ENCODE measurements at places on chromosomes 4 and X.
A peak's percentile ranks its signal among the peaks of the same experiment; 100 is the strongest.

GRCh38 chr4:182144626-182145333 is 98.4 kb upstream of the TENM3 start:
- DNase-seq: no peak

- no peak for DNase-seq
Measured at GRCh38 chr4:153486281-153487151, 20.4 kb downstream of the TMEM131L start.

DNA sequence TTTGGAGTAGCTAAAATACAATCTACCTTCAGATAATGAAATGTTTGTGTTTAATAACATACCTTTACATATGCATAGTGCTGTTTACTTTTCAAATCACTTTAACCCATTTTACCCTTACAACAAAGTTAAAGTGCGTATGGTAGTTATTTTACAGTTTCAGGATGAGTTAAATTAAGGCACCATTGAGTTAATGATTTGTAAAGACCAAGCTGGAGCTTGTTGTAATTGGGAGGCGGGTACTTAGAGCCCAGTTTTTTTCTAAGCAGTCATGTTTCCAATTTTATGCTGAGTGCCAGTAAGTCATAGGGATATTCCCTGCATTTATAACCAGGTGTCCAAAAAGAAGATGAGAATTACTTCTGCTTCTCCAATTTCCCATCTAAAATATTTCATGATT is 84.2 kb upstream of the NRK start:
- no peak for DNase-seq

- no peak for DNase-seq
Measured at GRCh38 chr4:56463711-56464110, 3.7 kb upstream of the SRP72 start.

GRCh38 chr4:7396186-7396910 is 38.4 kb downstream of the PSAPL1 start:
- DNase-seq: no peak

DNA sequence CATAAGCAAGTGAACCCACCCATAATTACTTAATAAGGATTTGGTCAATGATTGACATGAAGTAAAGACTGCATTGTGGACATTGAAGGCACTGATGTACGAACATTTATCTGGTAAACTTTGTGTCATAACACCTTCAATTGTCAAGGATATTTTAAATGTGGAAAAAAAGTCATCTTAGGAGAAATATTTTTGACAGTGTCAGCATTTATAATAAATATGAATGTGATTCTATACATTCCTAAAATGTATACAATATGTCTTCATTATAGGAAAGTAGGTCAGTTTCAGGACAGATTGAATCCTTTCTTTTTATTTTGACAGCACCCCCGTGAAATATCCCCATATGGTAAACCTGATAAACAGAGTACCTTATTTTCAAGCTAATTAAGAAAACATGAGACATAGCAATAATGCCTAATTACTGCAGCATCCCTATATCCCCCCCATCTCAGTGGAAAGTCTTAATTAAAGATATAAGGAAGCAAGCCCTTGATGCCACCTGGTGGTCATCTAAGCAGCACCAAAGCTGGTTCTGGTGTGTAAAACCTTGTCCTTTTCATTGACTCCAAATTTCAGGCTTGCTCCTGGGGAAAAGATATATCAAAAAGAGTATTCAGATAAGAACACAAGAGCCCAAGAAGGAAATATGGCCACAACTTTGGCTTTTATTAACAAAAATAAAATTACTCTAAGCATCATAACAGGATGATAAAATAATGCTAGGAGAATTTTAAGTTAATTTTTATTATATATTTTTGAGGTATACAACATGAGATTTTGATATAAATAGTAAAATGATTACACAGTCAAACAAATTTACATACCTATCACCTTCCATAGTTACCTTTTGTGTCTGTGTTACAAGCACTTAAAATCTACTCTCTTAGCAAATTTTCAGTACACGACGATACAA is 379.7 kb downstream of the TLL1 start:
- no peak for DNase-seq

GRCh38 chrX:63128509-63128908 is 222.6 kb downstream of the SPIN4 start:
- DNase-seq: peak; percentile 28

DNA sequence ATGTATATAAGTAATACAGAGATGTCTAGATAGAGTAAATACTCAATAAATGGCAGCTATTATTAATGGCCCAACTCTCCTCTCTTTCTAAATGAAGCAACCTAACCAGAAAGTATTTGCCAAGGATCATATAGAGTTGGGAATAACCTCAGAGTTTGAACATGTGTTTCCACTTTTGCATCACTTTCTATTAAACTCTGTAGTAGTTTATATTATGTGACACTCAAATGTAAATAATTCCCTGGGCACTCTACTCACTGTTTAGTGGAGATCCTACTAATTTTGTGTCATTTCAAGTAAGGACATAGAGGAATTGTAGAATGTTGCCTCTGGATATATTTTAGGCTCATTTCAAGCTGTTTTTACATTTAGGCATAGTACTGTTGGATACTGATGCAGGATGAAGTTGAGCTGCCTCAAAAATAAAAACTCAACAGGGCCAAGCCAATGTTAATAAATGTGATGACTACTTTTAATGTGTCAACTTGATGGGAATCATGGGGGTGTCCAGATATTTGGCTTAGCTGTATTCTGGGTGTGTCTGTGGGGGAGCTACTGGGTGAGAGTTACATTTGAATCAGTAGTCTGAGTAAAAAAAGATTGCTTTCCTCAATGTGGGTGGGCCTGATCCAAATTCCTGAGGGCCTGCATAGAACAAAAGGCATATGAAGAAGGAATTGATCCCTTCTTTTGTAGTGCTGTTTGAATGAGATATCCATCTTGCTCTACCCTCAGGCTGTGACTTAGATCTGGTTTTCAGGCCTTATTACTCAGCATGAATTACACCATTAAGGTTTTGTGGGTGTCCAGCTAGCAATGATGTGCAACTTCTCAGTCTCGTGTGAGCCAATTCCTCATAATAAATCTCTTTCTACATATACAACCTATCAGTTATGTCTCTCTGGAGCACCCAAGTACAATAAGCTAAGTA is 1368.2 kb downstream of the STIM2 start:
- DNase-seq: no peak

GRCh38 chr4:106953036-106953705 is 82.9 kb downstream of the DKK2 start:
- no peak for DNase-seq

- no peak for DNase-seq
Measured at GRCh38 chr4:84927428-84927827, 39.1 kb downstream of the WDFY3 start.

- no peak for DNase-seq
Measured at GRCh38 chrX:2376166-2376565, 124.6 kb downstream of the DHRSX start.

DNA sequence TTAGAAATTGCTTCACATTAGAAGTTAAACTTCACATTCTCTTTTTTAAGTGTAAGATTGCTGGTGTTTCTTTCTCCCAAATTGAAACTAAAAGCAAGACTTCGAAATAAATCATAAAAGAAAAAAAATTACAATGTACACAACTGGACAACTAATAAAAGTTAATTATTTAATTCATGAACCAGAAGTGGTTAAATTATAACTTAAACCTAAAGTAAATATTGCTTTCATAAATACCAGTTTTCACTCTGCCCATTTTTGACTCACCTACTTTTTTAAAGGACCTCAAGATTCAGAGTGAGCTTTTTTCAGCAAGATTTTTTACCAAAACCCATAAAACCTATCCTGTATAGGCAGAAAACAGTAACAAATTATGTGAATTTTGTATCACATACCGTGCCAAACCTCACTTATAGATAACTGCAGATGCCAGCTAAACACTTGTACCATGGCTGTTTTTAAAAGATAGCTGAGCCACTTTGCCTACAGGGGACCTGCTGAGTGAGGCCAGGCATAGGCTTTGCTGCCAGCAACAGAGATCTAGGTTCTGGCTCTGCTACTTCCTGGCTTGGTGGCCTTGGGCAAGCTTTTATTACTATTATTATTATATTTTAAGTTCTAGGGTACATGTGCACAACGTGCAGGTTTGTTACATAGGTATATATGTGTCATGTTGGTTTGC is 259.8 kb downstream of the NR3C2 start:
- DNase-seq: no peak

GRCh38 chrX:100407147-100407783 is 2.8 kb downstream of the PCDH19 start:
- no peak for DNase-seq

DNA sequence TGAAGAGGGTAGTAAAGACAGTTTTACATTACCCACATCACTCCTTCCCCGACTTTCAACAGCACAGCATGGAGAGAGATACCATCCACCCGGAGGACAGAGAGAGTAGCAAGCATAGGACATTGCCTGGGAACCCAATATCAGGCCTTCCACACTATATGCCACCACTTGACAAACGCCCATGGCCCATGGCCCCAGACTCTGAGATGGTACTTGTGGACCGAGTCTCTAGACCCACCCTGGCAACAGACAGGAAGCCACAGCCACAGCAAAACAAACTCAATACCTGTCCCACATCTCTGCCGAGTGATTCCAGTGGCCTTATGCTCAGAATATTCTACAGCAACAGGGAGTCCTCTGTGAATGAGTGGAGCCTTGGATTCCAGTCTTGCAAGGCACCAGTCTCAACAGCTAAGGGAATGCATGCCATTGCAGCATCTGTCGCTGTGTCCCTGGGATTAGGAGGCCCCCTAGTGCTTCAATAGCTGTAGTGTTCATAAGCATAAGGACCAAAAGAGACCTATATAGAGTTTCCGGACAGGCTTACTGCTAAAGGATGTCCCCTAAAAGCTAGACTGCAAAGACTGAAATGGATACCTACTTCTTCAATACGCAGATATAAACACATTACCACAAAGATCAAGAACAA is 14.7 kb upstream of the CT55 start:
- DNase-seq: peak; percentile 16

DNA sequence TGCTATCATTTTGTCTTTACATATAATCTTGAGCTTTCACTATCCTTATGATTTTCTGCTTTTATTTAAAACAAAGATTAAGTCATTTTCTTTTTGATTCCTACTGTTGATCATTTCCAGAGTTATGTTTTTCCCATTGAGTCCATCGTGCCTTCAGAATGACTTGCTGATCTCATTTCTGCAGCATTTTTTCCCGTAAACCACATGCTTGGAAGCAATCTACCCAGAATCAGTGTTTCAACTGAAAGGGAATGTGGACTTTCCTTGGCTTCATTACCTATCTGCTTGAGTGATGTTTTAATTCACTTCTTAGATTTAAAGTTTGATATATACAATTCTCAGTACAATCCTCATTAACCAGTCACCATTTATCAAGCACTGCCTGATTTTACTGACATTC is 192.4 kb upstream of the FSTL5 start:
- DNase-seq: no peak

DNA sequence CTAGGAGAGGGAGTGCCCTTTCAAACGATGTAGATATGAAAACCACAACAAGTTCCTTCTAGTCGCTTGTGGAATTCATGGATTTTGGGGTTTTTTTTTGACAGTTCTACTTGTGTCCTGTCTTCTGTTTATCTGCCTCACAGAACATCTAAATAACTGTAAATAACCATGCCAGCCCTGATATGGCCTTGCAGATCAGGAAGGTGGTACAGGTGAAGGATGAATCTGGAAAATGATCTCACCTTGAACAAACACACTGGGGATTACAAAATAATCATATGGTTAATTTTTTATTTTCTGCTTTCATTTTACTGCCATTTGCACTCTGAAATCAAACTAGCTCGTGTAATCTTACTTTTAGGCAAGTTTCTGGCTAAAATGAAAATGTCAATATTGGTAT is 37.2 kb downstream of the GPR82 start:
- DNase-seq: no peak

DNA sequence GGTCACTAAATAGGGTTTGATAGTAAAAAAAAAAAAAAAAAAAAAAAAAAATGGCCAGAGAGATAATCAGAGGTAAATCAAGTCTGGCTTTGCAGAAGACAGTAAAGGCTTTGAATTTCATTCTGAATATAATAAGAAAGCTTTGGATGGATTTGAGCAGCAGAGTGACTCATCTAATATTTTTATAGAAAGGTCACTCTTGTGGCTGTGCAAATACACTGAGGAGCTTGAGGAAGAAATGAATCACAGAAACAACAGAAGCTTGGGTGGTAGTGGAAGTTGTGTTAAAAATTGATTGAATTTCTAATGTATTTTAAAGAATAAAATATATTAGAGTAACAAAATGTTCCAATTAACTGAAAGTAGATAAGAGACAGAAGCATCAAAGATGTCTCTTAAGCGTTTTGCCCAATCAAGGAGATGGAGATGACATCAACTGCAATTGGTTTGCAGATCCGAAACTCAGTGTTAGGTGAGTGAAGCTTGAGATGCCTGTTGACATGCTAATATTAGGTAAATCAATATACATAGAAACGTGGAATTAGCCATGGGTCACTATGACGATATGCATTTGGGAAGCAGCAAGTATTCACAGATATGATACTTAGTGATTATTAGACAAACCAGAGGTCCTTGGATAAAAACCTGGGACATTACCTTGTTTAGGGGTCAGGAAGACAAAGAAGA is 280.5 kb downstream of the GPM6A start:
- no peak for DNase-seq

GRCh38 chrX:133722756-133723155 is 262.6 kb downstream of the GPC3 start:
- no peak for DNase-seq

GRCh38 chr4:164177153-164177552 is 576.8 kb upstream of the SMIM31 start:
- DNase-seq: no peak

GRCh38 chrX:23932046-23932445 is 24.2 kb downstream of the CXorf58 start:
- no peak for DNase-seq

GRCh38 chrX:79368441-79368840 is 1.3 kb upstream of the ITM2A start:
- DNase-seq: no peak

GRCh38 chrX:111869639-111870034 is 6.3 kb upstream of the TRPC5OS start:
- DNase-seq: peak; percentile 4

GRCh38 chr4:45910511-45910910 is 213.3 kb downstream of the GABRG1 start:
- DNase-seq: no peak

GRCh38 chr4:78214078-78214477 is 157.0 kb downstream of the FRAS1 start:
- DNase-seq: no peak

DNA sequence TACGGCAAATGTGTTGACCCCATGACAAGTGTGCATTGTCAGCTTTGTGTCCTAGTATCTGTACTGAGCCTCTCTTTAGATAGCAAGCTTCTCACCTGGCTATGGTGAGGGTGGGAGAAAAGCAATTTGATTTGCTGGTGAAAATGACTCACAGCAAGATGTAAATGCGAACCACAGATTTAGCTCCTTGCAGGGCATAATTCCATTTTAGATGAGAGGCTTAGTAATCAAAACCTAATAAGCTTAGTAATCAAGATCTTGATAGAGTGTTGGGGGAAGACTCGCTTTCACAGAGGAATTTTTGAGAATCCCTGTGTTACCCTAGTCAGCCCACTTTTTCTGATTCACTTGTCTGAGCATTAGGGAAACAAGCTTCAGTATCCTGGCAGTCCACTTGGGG is 7.7 kb upstream of the OCIAD2 start:
- DNase-seq: no peak

- no peak for DNase-seq
Measured at GRCh38 chr4:11831739-11832138, 403.0 kb upstream of the HS3ST1 start.

GRCh38 chr4:74339501-74339900 is 25.4 kb upstream of the EREG start:
- no peak for DNase-seq

Data from stimulated activated naive B cell treated with anti-CD40 and anti-IgM and Interleukin-4, amounts not matched to agents 10 μg/mL and 1 μg/mL and 100 μg/mL, for 72 hours (primary cell).